ENCODE measurements at places on chromosomes 3 and 15.

- no peak for DNase-seq
Observed at GRCh38 chr3:25156626-25157025, 271.4 kb upstream of the RARB start.

GRCh38 chr3:86673991-86674390 lies 317.0 kb downstream of the VGLL3 start:
- no peak for DNase-seq

- DNase-seq, result no peak
Observed at GRCh38 chr15:52503788-52504496, 24.7 kb downstream of the MYO5A start.

- DNase-seq, result no peak
Observed at GRCh38 chr15:99282586-99282985, 31.3 kb downstream of the LRRC28 start.

- DNase-seq, result no peak
Observed at GRCh38 chr3:120113128-120114116, 19.2 kb upstream of the GSK3B start.

- no peak for DNase-seq
Observed at GRCh38 chr3:158101335-158102241, 4.6 kb downstream of the SHOX2 start.

DNA sequence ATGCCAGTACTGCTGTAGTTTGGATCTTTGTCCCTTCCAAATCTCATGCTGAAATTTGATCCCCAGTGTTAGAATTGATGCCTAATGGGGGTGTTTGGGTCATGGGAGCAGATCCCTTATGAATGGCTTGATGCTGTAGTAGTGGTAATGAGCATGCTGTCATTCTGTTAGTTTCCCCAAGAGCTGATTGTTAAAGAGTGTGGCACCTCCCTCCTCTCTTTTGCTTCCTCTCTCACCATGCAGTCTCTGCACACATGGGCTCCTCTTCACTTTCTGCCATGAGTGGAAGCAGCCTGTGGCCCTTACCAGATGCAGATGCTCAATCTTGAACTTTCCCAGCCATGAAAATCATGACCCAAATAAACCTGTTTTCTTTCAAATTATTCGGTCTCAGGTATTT lies 141.3 kb upstream of the DPPA4 start:
- no peak for DNase-seq

- no peak for DNase-seq
Observed at GRCh38 chr15:67948215-67948614, 105.9 kb upstream of the PIAS1 start.

DNA sequence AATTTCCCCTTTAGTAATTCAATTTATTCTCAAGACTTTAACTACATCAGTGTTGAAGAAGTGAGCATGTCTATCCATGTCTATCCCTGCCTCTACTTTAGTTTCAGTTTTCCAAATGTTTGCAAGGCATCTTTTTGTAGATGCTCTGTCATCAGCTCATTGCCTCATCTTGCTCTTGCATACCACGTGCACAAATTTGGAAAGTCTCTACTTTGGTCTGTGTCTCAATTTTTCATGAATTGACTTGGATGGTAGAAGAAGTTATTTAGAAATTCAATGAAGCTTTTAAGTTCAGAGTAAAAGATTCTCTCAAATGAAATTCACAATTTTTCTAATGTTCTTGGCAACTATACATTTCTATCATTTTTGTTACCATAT lies 55.3 kb downstream of the CLDN1 start:
- DNase-seq, result no peak

GRCh38 chr15:81880314-81880713 lies 165.5 kb downstream of the MEX3B start:
- no peak for DNase-seq

DNA sequence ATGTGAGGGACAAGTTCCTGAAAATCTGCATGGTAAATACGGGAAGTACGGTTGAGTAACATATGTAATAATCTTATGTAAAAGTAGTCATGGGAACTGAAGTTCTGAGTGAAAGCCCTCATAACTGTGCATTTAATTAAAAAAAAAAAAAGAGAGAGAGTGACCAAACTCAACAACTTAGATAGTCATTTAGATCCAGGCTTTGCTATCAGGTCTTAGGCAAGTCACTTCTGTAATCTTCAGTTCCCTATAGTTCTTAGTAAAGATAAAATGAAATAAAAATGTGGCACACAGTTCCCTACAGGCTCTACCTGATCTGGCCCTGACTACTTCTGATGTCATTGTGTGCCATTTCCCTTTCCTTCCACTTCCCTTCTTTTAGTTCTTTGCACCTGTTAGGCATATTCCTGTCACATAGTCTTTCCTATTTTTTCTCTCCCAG lies 15.0 kb downstream of the RNF111 start:
- DNase-seq, result no peak

DNA sequence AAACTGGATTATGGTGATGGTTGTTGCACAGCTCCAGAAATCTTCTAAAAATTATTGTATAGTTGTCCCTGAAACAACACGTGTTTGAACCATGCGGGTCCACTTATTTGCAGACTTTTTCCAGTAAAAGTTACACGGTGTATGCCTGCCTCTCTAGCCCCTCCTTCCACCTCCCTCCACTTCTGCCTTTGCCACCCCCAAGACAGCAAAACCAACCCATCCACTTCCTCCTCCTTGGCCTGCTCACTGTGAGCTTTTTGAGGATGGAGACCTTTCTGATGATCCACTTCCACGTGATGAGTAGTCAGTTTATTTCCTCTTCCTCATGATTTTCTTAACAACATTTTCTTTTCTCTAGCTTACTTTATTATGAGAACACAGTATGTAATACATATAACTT lies 5.4 kb downstream of the CYFIP1 start:
- DNase-seq, result no peak

DNA sequence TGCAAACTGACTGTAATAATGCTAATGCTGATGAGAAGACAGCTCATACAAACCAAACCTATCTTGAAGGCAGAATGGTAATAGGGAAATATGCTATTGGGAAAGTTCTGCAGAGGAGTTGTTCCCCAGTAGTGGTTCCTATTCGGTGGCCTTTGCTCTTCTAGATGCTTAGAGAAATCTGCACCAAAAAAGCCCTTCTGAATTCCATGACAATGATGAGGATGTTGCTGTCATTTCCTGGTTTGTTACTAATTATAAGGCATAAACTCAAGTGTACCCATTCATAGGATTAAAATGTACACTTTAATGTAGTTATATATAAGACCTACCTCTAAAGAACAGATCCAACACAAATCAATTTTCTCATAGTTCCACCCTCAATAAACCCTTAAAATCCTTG lies 30.1 kb downstream of the TOMM70 start:
- DNase-seq, result no peak

GRCh38 chr3:2158828-2159227 lies 60.2 kb downstream of the CNTN4 start:
- no peak for DNase-seq

DNA sequence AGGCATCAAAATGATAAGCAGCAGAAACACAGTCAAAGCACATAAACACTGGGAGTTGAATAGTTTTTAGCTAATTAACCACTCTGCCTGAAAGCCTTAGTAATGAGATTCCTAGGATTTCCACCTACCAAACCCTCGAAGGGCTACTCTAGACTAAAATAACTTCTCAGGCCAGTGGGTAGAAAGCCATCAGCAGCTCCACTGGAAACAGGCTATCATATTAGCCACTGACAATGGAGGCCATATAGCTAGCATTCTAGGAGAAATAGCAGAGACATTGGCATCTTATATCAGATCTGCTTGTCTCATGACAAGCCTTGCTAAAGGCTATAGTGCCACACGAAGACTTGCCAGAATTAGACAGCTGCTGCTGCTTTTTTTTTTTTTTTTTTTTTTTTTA lies 4.5 kb upstream of the CAPN3 start:
- DNase-seq, result no peak

DNA sequence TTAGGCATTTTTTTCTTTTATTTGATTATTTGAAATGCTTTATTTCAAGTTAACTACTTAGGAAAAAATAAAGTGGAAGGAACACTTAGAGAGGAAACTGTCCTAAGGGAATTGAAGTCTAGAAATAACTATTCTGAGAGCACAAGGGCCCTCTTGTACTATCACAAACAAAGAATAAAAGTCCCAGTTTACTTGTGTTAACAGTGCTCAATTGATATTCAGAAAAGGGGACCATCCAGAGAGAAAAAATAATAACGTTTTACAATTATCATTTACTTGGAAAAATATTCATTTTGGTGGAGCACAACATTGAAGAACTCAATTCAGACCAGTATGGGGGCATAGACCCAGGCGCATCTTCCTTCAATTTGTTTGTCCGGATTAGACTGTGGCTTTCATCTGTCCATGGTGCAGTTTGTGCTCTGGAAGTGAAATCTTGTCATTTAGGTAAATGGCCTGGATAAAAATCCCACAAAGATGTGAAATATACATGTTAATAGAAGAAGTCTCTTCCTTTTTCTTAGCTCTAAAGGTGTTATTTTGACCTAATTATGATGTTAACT lies 54.5 kb upstream of the SAMMSON start:
- no peak for DNase-seq

- no peak for DNase-seq
Observed at GRCh38 chr15:43251185-43251870, 15.4 kb downstream of the TGM5 start.

GRCh38 chr3:81920816-81921215 lies 159.4 kb upstream of the GBE1 start:
- DNase-seq, result no peak

DNA sequence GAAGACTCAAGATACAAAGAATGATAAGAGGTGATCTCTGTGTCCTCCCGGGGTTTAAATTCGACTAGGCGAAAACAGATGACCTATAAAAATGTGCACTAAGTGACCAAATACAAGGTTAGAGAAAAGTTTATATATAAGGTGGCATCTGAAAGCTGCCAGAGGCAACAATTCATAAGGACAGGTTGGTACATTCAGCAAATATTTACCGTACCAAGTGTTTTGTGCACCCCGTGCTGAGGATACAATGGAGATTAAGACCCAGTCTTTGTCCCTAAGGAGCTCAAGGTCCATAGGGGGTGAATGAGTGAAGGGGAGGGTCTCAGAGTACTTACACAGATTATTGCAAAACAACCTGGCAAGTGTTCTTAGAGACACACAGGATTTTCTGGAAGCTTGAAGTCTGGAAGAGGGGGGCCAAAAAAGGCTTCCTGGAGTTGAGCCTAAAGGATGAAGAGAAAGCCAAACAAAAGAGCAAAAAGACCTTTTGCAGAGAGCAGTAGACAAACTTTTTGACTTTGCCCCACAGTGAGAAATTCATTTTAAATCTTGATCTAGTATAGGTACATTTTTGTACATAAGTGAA lies 71.4 kb upstream of the LRIG1 start:
- DNase-seq, result no peak

DNA sequence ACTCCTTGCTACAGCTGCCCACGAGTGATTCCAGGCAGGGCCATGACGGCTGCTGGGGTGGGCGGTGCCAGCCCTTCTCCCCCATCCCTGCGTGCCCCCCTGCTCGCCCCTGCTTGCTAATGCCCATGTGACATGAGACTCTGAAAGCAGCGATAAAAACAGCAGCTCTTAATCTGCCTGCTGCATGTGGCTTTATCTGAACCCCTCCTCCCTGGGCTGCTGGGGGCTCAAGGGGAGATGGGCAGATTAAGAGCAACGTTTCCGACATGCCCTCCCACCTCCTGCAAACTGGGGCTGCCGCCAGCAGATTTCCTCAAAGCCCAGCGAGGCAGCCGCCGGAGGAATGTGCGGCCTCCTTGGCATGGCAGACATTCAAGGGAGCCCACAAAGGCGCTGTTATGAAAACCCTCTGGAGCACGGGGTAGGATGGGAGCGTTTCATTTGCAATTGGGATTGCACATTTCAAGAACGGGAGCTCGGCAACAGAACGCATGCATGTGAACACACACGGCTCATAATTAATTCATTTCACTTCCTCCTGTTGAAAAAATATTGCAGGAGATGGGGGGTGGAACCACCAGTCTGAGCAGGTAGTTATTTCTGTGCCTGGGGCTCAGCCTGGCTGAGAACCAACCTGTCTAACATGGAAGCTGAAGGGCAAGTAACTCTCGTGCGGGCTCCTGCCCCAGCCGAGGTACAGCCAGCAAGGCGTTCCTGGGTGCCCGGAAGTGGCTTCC lies 504.2 kb upstream of the PROK2 start:
- DNase-seq, result no peak

GRCh38 chr3:7275396-7275795 lies 414.5 kb downstream of the GRM7 start:
- no peak for DNase-seq

- DNase-seq, result no peak
Observed at GRCh38 chr3:144760831-144761230, 789.2 kb downstream of the DIPK2A start.

DNA sequence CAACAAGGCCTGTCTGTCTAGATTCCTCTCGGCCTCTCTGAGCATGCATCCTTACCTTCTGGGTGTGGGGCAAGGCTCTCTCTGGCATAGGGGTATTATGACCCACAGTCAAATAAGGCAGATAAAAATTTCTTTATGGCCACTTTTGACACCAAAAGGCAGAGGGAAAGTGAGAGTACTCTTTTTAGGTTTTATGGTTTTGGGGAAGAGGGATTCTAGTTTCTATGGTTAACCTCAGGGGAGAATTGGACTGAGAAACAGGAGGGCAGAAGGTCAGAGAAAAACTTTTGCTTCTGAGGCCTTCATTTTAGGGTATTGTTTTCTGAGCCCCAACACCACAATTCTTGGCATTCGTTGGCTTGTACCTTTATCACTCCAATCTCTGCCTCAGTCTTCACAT lies 70.0 kb upstream of the CCDC54 start:
- DNase-seq, result no peak

GRCh38 chr3:176106380-176106779 lies 1090.9 kb downstream of the TBL1XR1 start:
- DNase-seq, result no peak

DNA sequence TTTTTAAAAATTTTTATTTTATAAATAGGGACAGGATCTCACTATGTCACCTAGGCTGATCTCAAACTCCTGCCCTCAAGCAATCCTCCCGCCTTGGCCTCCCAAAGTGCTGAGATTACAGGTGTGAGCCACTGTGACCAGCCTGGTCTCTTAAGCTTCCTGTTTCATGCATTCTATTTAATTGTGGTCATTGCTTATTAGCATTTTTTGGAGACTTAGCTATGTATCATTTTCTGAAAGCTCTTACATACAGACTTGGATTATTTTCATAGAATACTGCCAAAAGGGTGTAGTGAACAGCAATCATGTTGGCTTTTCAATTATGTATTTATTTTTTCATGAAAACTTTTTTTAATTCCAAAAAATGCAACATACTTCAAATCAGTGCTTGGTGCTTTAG lies 51.5 kb upstream of the DCUN1D1 start:
- no peak for DNase-seq

GRCh38 chr3:23830869-23831484 lies 25.2 kb downstream of the UBE2E1 start:
- DNase-seq, result no peak

DNA sequence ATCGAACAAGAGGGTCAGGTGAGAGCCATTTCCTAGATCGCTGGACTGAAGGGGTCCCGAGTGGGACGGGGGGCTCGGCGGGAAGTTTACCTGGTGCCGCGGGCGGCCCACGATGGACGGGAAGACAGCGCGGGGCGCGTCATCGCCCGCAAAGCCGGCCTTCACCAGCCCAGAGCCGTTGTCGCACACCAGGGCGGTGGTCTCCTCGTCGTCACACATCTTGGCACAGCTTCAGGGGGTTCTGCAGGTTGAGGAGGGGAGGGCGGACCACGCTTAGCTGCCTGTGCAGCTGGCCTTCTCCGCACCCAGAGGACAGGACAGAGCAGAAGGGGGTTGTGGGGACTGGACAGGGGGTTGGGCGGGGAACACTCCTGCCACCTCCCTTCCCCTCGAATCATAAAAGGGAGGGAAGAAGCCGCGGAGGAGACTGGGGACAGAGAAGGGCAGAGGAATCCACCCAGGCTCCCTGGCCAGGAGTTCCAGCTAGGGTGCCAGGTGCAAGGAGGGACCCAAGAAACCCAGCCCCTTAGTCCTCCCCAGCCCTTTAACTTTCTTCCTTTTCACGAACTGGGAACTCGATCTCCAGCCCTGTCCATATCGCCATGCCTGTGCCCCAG lies 651 bp downstream of the ACTC1 start:
- DNase-seq, result no peak
